Naive thymus-derived CD4-positive, alpha-beta T cell (primary cell): ENCODE measurements at places on chromosomes 6 and 20.

GRCh38 chr6:44797746-44798145, 410.2 kb downstream of the CDC5L start:
- DNase-seq = no peak

GRCh38 chr6:156919814-156920369, 142.7 kb downstream of the ARID1B start:
- no peak for DNase-seq

GRCh38 chr20:44571362-44571988, 10.9 kb upstream of the PKIG start:
- DNase-seq = no peak

DNA sequence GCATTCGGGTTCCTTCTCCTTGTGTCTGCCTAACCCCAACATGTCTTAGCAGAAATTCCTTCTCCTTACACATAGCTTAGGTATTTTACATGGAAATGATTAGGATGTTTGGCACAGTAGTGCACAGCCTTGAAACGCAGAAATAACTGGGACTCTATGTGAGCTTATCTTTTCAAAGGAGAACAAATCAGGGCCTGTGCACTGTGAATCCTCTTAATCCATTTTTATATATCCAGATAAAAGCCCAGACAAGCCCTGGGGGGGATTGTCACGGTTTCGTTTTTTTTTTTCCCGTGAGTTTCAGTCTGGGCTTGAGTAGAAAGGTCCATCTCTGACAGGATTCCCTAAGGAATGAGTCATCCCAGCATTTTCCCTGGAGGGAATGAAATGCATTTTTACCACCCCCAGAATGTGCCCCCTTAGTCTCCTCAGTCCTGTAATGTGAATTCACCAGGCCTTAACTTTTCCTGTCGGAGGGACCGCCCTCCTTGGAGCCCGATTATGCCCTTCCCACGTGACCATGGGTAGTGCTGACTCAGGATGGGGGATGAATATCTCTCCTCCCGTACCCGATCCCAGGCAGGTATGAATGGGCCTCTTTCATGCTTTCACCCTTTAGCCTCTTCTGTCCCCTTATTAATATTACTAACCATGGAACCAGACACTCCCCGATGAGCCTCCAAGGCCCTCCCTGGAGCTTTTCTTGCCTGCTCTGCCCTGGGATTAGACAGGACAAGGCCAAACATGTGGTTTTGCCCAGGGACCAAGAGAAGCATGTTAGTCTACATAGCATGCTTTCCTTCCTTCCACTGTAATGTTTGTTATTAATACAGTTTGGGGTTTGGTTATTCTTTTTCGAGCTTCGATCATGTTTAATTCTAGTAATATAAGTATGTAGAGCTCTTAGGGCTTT, 23.9 kb upstream of the NAA20 start:
- DNase-seq = no peak

DNA sequence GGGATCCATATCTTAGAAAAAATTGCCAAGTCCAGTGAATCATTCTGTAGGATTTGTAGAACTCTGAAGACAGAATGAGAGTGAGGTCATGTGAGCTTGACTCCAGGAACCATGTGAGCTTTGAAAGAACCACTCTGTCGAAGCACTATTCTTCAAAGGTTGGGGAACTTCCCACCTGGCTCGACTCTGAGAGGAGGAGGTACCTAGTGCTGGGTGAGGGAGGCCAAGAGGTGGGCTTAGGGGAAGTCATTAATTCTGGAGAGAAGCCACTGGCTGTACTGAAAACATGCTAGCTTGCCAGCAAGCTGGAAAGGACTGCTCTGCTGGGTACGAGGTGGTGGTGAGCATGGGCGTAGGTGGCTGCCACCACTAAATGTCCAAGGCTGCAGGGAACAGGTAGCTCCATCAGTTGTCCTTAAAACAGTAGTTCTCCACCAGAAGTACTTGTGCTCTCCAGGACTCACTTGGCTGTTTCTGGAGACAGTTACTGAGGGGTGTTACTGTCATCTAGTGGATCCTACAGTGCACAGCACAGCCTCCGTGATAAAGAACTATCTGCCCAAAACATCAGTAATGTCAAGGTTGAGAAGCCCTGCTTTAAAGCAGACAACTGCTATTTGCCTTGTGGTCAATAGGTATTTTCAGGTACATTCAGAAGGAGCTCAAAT, 34.7 kb upstream of the SYNJ2 start:
- peak; percentile 33 for DNase-seq

DNA sequence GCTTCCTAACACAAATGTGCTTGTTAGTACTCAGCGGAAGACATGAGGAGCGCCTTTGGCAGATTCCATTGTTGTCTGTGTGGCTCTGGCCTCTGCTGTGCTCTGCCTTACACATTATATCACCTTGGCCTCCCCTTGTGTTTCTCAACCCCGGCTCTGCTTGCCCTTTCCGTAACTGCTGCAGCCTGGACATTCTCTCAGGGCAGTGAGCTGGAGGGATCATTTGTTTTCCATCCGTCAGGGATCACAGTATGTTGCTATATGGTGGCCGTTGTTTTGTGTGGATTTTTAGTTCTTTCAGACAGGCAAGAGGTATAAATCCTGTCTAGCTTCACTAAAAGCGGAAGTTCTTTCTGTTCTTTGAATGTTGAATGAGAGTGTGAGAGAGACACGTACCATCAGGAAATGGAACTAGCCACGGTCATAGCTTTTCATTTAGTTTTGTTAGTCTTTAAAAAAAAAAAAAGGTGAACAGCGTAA, 175.1 kb downstream of the JARID2 start:
- no peak for DNase-seq

DNA sequence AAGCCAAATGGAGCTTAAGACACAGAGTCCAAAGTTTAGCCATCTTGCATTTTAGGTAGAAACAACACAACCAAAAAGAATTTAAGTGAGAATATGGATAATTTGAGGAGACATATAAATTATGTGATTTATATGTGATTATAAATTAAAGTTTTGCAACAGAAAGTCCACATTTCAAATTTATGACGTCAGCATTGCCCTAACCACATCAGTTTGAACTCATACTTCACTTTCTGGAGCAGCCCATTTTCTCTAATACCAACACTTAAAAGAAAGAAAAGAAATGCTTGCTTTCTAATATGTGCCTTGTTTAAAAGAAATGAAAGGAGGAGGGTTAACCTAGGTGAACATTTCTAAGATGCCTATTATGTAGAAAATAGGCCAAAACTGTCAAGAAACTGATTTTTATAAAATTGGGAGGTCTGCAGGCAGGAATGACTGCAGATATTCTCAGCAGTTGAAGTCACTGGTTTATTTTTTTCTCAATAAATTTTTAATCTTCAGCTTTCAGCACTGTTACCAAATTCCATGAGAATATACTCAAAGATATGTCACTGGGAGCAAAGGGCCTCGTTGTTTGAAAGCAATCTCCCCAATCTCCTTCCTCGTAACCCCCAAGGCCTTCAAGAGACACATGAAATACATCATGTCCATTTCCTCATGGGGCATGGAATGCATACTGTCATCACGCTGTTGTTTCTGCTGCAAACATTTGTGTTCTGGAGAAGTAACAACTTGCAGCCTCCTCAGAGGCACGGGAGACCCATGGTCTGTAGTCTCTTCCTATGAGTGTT, 137.8 kb downstream of the SOD2 start:
- no peak for DNase-seq

- no peak for DNase-seq
Observed at GRCh38 chr6:6332811-6333244, 12.4 kb upstream of the F13A1 start.

- no peak for DNase-seq
Observed at GRCh38 chr6:16698997-16699868, 62.0 kb downstream of the ATXN1 start.

GRCh38 chr6:106377061-106377540, 16.6 kb downstream of the CRYBG1 start:
- no peak for DNase-seq

DNA sequence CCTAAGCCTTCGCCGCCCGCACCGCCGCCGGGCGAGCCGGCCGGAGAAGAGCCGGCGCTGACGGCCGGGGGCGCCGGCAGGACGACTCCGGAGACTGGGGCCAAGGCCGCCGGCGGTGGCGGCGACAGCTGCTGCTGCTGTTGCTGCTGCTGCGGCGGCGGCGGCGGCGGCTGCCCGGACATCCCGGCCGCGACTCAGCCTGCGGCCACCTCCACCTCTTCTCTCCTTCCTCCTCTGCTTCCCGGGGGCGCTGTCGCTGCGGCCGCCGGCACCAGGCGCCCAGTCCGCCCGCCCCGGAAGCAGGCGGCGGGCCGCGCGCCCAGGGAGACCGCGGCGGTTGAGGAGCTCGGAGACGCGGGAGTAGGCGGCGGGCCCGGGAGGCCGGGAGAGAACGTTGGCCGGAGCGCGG, 307 bp downstream of the RANBP9 start:
- no peak for DNase-seq

GRCh38 chr6:11710311-11710761, 68.3 kb downstream of the ADTRP start:
- DNase-seq = no peak

DNA sequence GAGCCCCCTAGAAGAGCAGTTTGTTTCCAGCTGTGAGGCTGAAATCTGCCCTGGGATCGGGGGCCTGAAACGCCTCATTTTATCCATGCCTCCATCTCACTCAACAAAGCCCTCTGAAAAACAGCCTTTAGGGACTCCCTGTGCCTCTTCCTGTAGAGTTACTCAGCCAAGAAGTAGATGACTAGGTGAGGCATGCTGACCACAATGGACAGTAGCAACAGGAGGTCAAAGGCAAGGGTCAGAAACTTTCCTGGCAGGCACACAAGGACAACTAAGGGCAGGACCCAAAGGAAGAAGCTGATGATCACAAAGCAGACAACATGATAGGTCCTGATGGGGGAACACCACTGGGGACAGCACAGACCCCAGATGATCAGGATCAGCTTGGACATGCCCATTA, 12.8 kb downstream of the MAS1L start:
- no peak for DNase-seq

DNA sequence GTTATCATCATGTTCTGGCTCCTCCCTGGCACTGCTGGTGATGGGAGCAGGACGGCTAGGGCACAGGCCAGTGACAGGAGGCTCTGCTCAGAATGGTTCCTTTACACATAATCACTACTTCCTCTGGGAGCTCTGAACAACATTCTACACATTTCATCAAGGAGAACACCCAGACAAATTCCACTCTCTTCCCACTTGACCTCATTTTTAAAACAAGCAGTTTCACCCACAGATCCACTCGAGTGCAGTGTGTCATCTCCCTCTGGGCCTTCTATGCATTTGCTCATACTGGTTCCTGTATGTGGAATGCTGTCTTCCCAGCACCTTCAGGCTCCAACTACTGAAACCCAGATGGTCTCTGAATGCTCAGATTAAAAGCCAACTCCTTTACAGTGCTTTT, 84.8 kb downstream of the ELOVL5 start:
- no peak for DNase-seq
